ENCODE measurements at places on chromosomes 16 and 17.

- DNase-seq, result no peak
These were observed 21.8 kb downstream of the SOX9 start for GRCh38 chr17:72142614-72143013.

- no peak for DNase-seq
These were observed 47.1 kb upstream of the MYOCD start for GRCh38 chr17:12618557-12618956.

- no peak for DNase-seq
These were observed 4.5 kb upstream of the HS3ST3B1 start for GRCh38 chr17:14296166-14296910.

GRCh38 chr17:72985882-72986720 lies 106.4 kb downstream of the SLC39A11 start:
- DNase-seq, result peak; percentile 61

DNA sequence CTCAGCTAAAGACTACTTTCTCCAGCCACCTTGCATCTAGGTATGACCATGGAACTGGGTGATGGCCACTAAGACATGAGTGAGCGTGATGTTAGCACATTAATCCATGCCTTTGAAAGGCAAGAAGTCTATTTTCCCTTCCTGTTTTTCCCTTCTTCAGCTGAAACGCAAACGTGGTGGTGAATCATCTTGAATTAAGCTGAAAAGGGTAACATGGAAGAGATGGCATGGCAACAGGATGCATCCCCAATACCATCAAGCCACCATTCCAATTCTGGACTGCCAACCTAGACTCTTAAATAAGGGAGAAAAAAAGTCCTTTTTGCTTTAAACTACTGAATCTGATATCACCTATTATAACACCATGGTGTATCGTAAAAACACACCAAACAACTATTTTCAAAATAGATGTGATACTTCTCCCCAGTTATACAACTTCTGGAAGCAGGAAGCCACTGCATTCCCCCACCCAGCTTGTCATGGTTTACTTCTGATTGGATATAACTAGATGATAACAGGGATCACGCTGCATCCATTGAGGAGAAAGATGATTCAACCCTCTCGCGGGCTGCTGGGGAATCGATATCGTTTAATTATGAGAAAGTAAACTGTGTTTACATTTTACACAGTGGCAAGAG lies 368.6 kb downstream of the CDH13 start:
- no peak for DNase-seq

GRCh38 chr16:2999929-3000328 lies 12.8 kb upstream of the CLDN9 start:
- no peak for DNase-seq

GRCh38 chr16:11245988-11246387 lies 10.0 kb downstream of the SOCS1 start:
- DNase-seq, result no peak

GRCh38 chr17:36602030-36602748 lies 806 bp downstream of the MRM1 start:
- peak; percentile 27 for DNase-seq

DNA sequence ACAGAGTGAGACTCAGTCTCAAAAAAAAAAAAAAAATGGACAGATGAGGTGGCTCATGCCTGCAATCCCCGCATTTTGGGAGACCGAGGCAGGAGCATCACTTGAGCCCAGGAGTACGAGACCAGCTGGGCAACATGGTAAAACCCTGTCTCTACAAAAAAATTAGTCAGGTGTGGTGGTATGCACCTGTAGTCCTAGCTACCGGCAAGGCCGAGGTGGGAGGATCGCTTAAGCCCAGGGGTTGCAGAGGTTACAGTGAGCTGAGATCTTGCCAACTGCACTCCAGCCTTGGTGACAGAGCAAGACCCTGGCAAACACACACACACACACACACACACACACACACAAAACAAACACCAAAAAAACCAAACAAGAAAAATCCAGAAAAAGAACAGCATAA lies 7.7 kb upstream of the ENGASE start:
- DNase-seq, result no peak

- no peak for DNase-seq
These were observed 41.2 kb upstream of the HAS3 start for GRCh38 chr16:69064124-69064763.

- DNase-seq, result no peak
These were observed 57.8 kb downstream of the B9D1 start for GRCh38 chr17:19304751-19305150.

DNA sequence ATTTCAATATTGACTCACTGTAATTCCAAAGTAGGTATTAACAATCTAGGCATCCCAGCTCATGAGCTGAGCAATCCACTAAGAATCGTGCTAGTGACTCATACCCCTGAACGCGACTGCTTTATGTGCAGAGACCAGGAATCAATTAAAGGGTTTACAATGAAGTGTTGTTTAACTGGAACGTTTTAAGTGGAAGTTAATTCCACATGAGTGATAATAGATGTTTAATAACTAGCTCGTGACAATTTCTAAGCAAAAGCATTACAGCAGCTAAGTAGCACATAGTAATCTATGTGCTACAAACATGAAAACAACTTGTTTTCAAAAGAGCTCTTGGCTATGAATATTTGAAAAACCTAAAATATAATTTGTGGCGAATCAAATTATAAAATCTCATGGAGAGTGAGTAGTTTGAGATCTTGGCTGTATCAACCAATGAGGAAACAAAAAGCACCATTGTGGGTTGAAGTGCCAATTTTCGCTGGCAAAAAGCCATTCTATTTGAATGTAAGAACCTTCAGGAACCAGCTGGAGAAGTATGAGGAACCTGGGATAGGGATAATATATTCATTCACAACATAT lies 9.4 kb downstream of the GJC1 start:
- no peak for DNase-seq

All from stimulated activated naive CD8-positive, alpha-beta T cell treated with anti-CD3 and anti-CD28 coated beads, Interleukin-15, Interleukin-2, amounts not matched to agents 100 U/mL and 50 U/mL, for 24 hours (primary cell).